ENCODE measurements at places on chromosomes 7 and 10. TPM values are rescaled to one million over a fixed set of nuclear protein-coding genes. Genes with fewer than 3 reads are reported as not detected.

The SGCE gene
- total RNA-seq, result 29.2 TPM

The LARP4B gene
- 24.5 TPM for total RNA-seq

The OR13A1 gene
- total RNA-seq, result under 0.01 TPM

The VWC2 gene
- total RNA-seq, result not detected

The PIP gene
- total RNA-seq, result not detected

The CTAGE4 gene
- total RNA-seq, result not detected

The ANLN gene
- 8.2 TPM for total RNA-seq

The LIPN gene
- total RNA-seq, result not detected

The TUBB8 gene
- total RNA-seq, result not detected

The CLCN1 gene
- not detected for total RNA-seq

The TM9SF3 gene
- total RNA-seq, result 104 TPM

The PTPN20 gene
- total RNA-seq, result 1.1 TPM

The GNGT1 gene
- total RNA-seq, result not detected

The RNF148 gene
- not detected for total RNA-seq

The OR2A7 gene
- total RNA-seq, result 1.7 TPM

The INA gene
- total RNA-seq, result not detected

The FAM25C gene
- total RNA-seq, result not detected

The MYH16 gene
- total RNA-seq, result under 0.01 TPM

The SFTPA2 gene
- not detected for total RNA-seq

The ASL gene
- total RNA-seq, result 17.1 TPM

The CALHM3 gene
- not detected for total RNA-seq

The SFTPA1 gene
- total RNA-seq, result not detected

The LRRC18 gene
- total RNA-seq, result not detected

The FEZF1 gene
- not detected for total RNA-seq

The PDZD7 gene
- total RNA-seq, result 2.4 TPM

The SPDYE1 gene
- not detected for total RNA-seq

The PKD2L1 gene
- not detected for total RNA-seq

The RNF32 gene
- total RNA-seq, result 2.8 TPM

The EPHA1 gene
- 52.5 TPM for total RNA-seq

The XRCC2 gene
- total RNA-seq, result 0.48 TPM

The CLDN4 gene
- total RNA-seq, result 60.3 TPM

The PON2 gene
- 52.0 TPM for total RNA-seq

The SLC26A3 gene
- not detected for total RNA-seq

The CPA4 gene
- total RNA-seq, result 6.6 TPM

The OR2A12 gene
- not detected for total RNA-seq

The NEUROD6 gene
- total RNA-seq, result not detected
